GOT3 (cell line): ENCODE measurements at places on chromosomes 5 and 9.

DNA sequence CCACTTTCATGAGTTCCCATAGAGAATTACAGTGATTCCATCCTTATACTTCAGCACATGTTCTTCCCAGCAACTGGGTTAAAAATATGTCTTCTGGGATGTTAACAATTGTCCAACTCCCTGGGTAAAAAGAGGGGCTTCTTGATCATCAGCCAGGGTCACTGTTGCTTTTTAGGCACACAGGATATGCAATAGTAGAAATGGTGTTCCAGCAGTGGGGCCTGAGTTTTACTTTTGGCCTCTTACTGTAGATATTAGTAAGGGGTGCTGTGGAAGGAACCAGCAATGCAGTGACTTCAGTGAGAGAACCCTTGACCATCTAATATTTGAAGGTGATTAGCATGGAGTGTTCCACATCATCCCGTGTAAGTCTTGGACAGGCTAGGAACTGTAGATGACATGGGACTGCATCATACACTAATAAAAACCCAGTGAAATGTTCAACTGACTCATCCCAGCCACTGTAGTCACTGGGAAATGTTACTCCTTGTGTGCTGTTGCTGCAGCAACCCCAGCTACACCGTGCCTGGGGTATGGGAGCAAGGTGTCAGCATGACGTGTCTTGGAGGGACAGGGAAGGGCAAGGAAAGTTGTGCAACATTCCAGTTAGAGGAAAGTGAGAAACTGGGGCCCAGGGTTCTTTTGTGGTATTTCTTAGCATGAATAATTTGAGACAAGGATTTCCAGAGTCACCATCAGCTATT lies 610.9 kb downstream of the RAB3C start:
- peak; percentile 71 for DNase-seq

DNA sequence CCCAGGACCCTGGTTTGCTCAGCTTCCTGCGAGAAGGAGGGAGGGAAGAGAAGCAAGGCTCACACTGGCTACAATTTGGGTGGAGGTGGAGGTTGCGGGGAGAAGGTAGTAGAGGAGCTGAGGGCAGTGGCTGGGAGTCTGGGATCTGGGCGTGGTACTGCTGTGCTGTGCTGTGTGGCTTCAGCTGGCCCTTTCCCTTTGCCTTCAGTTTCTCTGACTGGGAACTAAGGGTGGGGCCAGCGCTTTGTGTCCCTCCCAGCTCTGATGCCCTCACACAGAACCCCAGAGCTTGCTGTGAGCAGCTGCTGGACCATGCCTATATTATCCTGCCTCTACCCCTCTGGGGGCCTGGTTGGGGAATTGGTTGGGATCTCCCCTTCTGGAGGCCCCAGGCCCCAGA lies 60.9 kb downstream of the RGS3 start:
- DNase-seq: no peak

GRCh38 chr9:78280982-78281668 lies 15.8 kb upstream of the PSAT1 start:
- no peak for DNase-seq

DNA sequence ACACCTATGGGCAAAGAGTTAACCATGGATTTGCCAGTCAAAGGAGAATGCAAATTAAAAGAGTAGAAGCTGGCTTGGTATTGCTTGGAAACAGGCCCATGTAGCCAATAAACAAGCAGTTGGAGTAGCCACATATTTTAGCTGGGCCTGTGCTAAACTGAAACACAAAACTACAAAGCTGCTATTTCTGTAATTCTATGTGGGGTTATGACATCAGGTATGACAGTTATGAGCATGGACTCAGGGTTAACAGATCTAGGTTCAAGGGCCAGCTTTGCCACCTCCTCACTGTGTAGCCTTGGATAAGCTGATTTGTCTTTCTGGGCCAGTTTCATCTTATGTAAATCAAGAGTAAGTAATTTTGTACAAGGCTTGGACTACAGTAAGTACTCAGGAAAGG lies 142.7 kb downstream of the PIP5K1B start:
- no peak for DNase-seq

DNA sequence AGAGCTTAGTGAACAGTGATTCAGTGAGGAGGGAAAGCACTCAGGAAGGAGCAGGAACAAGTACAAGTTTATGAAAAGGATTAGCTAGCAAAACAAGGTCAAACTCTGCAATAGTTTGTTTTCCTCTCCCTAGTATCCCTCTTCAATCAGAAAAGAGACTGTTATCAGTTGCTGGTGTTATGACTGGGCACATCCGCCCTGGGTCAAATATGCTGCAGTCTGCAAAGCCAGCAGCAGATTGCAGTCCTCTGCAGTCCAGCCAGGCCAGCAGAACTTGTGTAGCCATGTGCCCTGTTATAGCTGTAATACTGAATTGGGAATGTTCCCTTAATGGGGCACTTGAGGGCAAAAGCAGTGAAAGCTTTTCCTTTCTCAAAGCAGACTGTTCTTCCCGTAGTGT lies 12.0 kb downstream of the PCDHAC2 start:
- no peak for DNase-seq

- DNase-seq: no peak
Measured at GRCh38 chr5:14507156-14507941, 74.2 kb upstream of the OTULINL start.

DNA sequence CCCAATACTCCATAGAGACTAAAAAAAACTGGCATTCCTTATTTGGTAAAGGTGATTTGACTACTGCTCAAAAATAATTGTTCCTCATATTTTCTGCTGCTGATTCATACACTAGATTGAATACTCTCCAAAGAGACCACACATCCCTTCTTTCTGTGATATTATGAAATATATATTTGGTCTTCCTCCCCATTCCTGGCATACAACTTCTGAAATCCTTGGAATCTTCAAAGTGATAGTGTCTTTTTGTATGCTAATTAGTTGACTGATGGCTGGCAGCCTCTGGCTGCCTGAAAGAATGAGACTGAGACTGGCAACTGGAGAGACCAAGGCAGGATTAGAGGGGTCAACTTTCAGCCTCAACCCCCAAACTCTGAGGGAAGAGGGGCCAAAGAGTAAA lies 348.0 kb upstream of the RFX3 start:
- no peak for DNase-seq

- no peak for DNase-seq
Measured at GRCh38 chr9:76704593-76705204, 59.5 kb upstream of the PCA3 start.

- no peak for DNase-seq
Measured at GRCh38 chr5:91302305-91302704, 80.8 kb downstream of the ARRDC3 start.

GRCh38 chr9:100419166-100419565 lies 7.8 kb upstream of the MSANTD3 start:
- no peak for DNase-seq

GRCh38 chr9:7094576-7094975 lies 336.8 kb downstream of the KDM4C start:
- DNase-seq: no peak

DNA sequence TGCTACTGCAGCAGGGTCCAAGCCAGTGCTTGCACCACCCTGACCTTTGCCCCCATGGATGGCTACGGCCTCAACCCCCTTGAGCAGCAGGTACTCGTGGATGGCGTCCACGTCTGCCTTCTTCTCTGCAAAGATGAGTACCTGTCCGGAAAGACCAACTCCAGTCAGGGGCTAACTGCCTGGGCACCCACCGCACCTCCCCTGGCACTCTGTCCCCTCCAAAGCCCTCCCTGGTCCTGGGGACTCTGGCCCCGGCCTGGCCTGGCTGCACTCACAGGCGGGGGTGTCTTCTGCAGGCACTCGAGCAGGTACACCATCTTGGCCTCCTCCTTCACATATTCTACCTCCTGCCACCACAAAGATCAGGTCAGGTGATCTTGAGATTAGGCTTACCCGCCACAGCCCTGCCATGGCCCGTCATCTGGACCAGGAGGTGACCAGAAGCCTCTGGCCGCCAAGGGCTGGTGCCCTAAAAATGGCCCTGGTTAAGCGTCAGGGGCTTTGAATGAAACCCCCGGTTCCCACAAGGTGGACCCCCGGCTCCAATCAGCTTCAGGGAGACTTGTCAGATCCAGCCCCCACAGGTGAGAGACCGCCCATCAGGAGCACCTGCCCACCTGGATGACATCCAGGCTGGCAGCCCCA lies 3.2 kb upstream of the DOK3 start:
- no peak for DNase-seq
